ENCODE measurements at places on chromosomes 16 and 17. TPM values are rescaled to one million over a fixed set of nuclear protein-coding genes. Genes with fewer than 3 reads are reported as not detected.

GRCh38 chr17:66682283-66682682, 152.6 kb upstream of the CACNG5 start:
- DNase-seq = no peak

- DNase-seq = peak; percentile 51
Observed at GRCh38 chr17:72456075-72456474, 335.3 kb downstream of the SOX9 start.

DNA sequence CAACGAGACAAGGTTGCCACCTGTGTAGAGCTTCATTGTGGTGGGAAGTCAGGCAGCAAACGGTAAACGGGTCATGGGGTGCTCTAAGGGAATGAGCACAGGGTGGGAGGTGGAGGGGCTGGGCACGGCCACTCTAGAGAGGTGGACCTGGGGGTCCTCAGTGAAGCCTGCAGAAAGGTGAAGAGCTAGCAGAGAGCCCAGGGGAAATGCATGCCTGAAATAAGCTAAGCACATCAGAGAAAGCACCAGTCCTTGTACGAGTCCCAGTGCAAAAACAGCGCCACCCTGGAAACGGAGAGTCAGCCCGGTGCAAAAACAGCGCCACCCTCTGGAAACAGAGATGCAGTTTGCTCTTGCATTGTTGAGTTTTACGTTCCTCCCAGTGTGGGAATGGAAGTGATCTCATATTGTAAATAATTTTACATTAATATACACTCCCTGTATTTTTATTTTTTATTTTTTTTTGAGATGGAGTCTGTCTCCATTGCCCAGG, 65.0 kb downstream of the TBC1D16 start:
- DNase-seq = no peak

DNA sequence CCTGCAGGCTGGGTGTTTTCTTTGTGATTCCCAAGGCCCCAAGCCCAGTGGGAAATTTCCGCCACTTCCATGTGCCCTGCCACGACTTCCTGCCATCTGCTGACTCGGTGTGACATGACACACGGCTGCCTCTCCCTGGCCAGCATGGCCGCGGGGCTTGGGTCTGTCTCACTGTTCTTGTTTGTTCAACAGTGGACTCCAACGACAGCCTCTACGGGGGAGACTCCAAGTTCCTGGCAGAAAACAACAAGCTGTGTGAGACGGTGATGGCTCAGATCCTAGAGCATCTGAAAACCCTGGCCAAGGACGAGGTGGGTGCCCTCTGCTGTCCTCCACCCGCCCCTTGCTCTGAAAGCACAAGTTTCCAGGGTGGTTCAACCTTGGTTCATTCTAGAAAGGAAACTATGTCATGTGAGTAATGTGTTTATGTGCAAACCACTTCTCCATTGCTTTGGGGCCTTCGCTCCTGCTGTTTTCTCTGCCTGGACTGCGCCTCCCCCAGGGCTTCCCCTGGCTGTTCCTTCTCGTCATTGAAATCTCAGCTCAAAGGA, 26.8 kb downstream of the KNOP1 start:
- DNase-seq = no peak

- no peak for DNase-seq
Observed at GRCh38 chr16:86662195-86662594, 83.8 kb downstream of the FOXL1 start.

DNA sequence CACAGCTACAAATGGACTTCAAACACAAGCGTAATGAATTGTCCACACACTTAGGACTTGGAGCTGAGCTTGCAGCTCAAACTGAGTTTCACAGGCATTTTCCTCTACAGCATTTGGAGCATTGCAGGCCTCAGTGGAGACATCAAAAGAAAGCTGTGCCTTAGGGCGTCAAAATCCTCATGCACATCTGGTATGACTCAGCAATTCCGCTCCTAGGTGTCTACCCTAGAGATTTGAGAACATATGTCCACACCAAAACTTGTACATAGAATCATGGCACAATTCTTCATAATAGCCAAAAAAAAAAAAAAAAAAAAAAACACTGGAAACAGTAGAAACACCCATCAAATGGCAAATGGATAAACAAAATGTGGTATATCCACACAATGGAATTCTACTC, 47.1 kb downstream of the GP2 start:
- no peak for DNase-seq

DNA sequence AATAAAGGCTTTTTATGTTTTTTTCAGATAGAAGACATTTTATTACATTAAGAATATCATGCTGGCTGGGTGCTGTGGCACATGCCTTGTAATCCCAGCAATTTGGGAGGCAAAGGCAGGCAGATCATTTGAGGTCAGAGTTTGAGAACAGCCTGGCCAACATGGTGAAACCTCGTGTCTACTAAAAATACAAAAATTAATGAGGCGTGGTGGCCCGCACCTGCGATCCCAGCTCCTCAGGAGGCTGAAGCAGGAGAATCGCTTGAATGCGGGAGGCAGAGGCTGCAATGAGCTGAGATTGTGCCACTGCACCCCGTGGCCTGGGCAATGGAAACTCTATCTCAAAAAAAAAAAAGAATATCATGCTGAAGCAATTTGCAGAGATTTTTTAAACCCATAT, 29.1 kb upstream of the HAPSTR1 start:
- no peak for DNase-seq

DNA sequence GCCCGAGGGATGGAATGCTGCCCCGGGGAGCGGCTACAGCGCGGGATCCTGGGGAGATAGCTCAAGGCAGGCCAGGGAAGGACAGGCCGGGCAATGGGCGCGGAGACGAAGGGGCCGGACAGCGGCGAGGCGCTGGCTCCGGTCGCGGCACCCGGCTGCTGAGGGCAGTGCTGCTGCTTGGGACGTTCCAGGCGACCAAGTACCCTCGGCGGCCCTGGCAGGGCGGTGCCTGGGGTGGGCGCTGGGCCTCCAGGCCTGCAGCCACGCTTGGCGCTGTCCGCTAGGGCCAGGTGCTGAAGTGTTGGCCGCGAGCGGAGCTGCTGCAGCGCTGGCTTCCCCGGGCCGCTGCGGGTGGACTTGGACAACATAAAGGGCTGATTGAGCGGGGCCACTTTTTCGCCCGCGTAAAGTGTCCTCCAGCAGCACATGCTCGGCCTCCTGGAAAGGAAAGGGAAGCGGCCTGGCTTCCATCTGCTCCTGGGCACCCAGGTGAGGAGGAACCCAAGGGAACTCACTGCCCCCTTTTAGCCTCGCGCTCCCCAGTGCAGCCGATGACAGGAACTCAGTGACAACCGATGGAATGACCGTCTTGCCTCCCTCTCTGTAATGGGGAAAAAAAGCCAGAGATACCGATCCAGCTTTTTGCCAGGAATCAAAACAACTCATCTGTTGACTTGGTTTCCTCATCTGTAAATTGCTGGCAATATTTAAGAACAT, 23.7 kb downstream of the CLEC3A start:
- peak; percentile 4 for DNase-seq

- DNase-seq = no peak
Observed at GRCh38 chr16:4034963-4035362, 81.3 kb downstream of the ADCY9 start.

- peak; percentile 71 for DNase-seq
Observed at GRCh38 chr16:31141489-31142108, 6.1 kb upstream of the PRSS8 start.

GRCh38 chr17:47987240-47987835, 16.4 kb downstream of the CDK5RAP3 start:
- no peak for DNase-seq

GRCh38 chr17:63622574-63623390, 565 bp downstream of the MAP3K3 start:
- peak; percentile 37 for DNase-seq

DNA sequence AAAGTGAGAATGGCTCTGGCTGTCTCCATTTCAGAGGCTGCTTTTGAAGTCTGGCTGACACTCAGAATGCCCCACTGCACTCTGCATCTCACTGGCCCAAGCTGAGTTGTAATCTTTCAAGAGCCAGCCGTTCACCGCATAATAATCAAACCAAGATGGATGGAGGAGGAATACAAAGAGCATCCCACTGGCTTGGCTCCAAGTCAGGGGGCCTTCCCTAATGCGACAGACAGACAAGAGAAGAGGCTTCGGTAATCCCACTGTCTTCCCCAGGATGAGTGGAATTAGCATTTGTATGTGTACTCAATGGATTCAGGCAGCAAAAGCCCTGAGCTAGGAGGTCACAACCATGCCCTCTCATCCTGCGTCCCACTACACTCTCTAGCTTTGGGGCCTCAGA, 68.0 kb downstream of the CBLN1 start:
- DNase-seq = no peak

GRCh38 chr17:72580321-72581127, 459.7 kb downstream of the SOX9 start:
- DNase-seq = peak; percentile 83

GRCh38 chr17:77872714-77873499, 85.6 kb upstream of the TNRC6C start:
- no peak for DNase-seq

DNA sequence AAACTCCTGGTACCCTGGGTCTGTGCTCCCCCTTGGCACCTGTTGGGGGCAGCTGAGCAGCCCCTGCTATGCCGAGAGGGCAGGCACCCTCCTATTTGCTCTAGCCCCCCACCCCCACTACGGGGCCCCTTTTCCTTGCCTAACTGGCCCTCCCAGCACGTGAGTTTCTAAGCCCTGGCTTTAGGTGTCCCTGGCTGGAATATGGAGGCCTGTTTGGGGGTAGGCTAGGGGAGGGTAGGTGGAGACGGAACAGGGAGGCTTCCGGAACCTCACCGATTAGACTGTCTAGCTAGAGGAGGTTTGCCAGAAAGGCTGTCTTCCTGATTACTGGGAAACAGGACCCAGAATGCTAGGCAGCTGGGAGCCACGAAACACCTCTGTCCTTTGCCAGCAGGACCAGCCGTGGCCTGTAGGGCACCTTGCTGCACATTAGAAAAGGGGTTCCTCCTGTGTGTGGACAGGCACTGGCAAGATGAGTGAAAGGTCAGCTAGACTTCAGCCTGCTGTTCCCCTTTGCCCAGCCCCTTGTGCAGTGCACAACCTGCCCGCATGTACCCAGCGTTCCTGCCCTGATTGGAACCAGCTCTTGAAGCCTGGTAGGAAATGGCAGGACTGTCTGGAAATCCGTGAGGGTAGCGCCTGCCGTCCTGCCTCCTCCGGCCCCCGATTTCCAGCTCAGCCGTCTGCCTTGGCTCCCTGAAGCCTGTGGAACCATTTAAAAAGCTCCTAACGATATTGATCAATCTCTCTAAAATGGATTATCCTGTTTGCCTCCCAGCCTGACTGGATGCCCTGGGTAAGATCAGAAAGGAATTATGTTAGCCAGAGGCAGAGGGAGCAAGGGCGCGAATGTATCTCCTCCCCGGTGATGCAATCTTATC, 83.4 kb upstream of the GSE1 start:
- DNase-seq = no peak

DNA sequence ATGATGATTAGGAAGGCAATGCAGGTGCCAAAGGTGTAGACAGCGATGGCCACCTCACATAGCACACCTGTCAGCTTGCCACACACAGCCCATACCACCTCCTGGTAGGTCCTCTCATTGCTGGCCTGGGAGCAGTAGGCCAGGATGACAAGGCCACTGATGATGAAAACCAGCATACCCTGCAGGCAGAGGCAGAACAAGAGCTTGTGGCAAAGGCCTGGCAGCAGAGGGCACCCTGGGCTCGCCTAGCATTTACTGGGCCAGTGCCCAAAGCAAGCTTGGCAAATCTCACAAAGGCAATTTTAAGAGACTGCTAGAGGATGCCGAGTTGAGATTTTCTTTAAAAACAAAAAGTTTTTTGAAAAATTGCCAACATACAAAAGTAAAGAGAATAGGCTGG, 5.9 kb downstream of the SLC38A7 start:
- peak; percentile 43 for DNase-seq

GRCh38 chr16:62978451-62978850, 942.2 kb upstream of the CDH8 start:
- peak; percentile 11 for DNase-seq

DNA sequence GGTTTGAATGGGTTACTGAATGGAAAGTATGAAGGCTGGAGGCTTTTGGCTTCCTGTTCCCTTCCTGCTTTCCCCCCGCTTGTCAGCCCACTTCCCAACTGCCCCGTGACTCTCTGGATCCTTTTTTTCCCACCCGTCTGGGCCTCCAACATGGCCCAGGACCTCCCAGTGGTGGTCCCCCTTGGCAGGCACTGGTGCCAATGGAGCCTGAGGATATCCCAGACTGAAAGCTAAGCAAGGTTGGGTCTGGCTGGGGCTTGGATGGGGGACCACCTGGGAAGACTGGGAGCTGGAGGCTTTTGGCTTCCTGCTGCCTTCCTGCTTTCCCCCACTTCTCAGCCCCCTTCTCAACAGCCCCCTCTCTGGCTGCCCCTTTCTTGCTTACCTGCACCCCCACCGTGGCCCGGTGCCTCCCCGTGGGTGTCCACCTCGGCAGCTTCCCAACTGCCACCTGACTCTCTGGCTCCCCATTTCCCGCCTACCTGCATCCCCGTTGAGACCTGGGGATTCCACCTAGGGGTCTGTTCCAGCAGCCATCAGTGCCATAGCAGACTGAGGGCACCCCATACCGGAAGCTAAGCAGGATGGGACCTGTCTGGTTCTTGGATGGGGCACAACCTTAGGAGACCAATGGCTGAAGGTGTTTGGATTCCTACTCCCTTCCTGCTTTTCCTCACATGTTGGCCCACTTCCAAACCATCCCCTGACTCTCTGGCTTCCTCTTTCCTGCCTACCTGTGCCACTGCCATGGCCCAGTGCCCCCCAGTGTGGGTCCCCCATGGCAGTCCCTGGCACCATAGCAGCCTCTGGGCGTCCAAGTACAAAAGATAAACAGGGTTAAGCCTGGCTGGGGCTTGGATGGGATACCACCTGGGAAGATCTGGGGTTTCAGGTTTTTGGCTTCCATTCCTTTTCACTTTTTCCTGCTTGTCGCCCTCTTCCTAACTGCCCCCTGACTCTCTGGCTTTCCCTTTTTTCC, 2295.3 kb downstream of the TP53TG3F start:
- DNase-seq = no peak

GRCh38 chr17:9513266-9513665, 62.4 kb downstream of the STX8 start:
- DNase-seq = peak; percentile 5

GRCh38 chr17:77527836-77528505, 387.2 kb downstream of the SEC14L1 start:
- DNase-seq = no peak

DNA sequence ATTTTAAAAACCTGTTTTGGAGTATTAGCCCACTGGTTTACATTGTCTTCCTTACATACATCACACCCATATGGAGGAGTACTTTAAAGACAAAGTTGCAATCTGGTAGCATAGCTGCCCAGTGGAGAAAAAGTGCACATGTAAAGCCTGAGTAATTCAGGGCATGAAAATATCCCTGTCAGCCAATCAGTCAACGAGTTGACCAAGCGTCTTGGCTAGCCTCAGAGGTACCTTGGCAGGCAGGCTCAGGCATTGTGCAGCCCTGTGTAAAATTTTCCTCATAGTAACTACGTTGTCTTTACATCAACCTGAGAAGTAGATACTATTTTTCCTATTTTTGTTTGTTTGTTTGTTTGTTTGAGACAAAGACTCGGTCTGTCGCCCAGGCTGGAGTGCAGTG, 339.0 kb downstream of the CDH13 start:
- DNase-seq = no peak

CFAP97D1 gene
- total RNA-seq = not detected

FDXR gene
- total RNA-seq = 49.5 TPM

FOXK2 gene
- total RNA-seq = 38.8 TPM

SLC5A10 gene
- total RNA-seq = 0.13 TPM

GRN gene
- total RNA-seq = 513 TPM

PRCD gene
- total RNA-seq = not detected

INCA1 gene
- total RNA-seq = 0.53 TPM

WBP2 gene
- 20.2 TPM for total RNA-seq

KCNG4 gene
- not detected for total RNA-seq

KRT28 gene
- not detected for total RNA-seq

RGS9 gene
- 1.1 TPM for total RNA-seq

CCL4L2 gene
- not detected for total RNA-seq

CLEC16A gene
- 13.8 TPM for total RNA-seq

CDH11 gene
- total RNA-seq = 82.1 TPM
